ELR (cell line): ENCODE measurements at places on chromosomes 7 and 10.

DNA sequence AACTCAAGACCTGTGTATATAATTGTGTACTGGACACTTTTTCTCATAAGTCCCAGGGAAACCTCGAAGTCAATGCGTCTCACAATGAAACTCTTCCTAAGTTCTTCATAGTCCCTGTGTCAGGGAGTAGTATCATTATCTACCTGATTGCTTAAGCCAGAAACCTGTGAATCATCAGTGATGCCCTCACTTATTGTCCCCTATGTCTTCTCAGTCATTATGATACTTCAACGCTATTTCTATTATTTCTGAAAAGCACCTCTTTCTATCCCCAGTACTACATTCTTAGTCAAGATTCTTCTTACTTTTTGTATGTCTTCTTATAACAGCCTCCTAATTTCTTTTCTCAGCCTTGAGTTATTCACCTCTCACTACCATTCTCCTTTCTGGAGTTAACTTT, 94.3 kb downstream of the OTUD1 start:
- no peak for DNase-seq

- DNase-seq, result peak; percentile 14
Measured at GRCh38 chr7:140060788-140061606, 1.8 kb downstream of the PARP12 start.

- no peak for DNase-seq
Measured at GRCh38 chr7:68244389-68244788, 1247.8 kb downstream of the TYW1 start.

- DNase-seq, result no peak
Measured at GRCh38 chr10:119669975-119670640, 18.9 kb downstream of the BAG3 start.

DNA sequence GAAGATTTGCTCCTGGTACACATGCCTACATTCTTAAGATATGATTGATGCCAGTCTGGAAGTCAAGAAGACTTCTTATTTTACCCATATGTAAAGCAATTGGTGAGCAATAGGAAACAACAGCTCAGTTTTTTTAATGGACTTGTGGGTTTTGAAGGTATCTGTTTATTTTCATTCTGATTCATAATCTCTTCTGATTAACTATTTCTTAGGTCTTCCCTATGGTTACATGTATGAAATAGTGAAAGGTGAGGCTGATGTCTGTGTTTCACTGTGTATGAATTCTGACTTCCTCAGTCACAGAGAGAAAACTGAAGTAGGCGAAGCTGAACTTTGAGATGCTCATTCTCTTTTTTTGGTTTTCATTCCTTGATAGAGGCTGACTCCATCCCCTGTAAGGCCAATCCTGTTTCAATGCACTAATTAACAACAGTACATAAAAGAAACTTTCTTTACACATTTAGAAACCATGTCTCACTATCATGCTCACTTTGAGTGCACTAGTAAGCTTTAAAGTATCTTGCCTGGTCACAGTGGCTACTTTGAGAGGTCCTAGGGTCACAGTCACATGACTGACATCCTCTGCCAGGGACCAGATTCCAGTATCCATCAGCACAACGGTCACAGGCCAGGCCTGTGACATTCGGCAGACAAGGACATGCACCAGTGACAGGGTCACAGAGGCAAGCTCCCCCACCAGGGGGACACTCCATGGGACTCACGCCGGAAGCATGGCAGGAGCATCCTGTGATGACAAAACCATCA, 59.5 kb upstream of the LAMB1 start:
- DNase-seq, result peak; percentile 79

- DNase-seq, result no peak
Measured at GRCh38 chr7:48466713-48467112, 295.5 kb downstream of the ABCA13 start.

DNA sequence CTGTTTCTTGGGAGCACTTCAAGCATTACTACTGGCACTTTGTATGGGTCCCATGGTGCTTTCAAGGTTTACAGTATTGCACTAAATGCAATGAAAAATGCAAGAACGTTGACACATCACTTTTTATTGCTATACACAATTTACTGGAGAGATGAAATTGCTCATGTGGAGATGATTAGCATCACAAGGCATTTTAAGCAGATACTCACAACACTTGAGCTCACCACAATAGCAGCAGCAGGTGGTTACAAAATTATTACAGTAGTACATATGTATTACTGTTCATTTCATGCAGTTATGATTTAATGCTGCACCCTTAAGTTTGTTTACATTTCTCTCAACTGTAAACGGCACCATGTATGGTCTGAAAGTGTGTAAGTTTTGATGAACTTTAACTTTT, 537.7 kb downstream of the GRM8 start:
- DNase-seq, result no peak
